ENCODE measurements at places on chromosomes 4 and X.
A peak's percentile ranks its signal among the peaks of the same experiment; 100 is the strongest.

DNA sequence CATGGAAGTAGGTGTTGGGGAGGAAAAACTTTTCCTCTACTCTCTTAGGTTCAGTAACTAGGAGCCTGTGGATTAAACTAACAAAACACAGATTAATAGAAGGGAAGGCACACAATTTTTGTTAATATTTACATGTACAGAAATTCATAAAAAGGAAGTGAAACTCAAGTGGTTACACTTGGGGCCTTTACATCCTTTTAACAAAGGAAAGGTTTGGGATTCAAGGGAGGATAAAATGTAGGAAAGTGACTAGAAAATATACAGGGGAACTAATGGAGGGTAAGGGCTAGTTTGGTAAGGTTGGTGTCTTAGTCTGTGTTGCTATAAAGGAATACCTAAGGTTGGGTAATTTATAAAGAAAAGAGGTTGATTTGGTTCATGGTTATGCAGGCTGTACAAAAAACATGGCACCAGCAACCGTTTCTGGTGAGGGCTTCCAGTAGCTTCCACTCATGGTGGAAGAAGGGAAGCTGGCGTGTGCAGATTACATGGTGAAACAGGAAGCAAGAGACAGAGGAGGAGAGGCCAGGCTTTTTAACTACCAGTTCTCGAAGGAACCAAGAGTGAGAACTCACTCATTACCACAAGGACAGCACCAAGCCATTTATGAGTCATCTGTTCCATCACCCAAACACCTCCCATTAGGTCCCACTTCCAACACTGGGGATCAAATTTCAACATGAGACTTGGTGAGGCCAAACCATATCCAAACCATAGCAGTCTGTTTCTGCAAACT, 124.4 kb downstream of the CHRDL1 start:
- no peak for DNase-seq

DNA sequence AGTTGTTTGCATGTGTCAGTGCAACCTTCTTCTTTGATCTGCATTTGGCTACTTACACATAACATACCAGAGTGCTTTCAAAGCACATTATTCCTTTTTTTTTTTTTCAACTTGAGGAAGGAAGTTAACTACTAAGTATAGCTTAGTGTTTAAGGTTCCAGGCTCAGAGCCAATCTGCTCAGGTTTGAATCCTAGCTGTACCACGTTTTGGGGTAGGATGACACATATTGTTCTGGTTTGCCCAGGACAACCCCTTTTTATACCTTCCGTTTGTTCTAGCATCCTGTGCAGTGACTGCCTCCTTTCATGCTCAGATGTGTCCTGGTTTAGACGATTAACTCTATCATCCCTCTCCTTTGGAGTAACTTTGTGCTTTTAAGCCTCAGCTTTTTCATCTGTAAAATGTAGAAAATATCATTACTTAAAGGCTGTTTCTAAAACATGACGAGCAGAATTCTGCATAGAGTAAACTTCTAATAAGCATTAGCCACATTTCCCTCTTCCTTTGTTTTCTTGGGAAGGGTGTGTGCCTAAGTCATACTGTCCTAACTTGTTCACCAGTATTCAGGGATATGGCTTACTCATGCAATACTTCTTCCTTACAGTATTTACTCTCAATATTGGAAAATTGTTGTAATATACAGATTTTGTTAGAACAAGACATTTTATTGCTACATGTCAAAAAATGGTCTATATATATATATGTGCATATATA, 281.3 kb downstream of the C4orf33 start:
- no peak for DNase-seq

GRCh38 chrX:107775734-107776511, at the start of gene TSC22D3:
TSC22D3 (minus strand) TSS chrX:107775787; CDS start chrX:107775419, 368 bp downstream.
- DNase-seq = peak; percentile 63

- no peak for DNase-seq
Measured at GRCh38 chr4:104941661-104942062, 205.0 kb upstream of the TET2 start.

DNA sequence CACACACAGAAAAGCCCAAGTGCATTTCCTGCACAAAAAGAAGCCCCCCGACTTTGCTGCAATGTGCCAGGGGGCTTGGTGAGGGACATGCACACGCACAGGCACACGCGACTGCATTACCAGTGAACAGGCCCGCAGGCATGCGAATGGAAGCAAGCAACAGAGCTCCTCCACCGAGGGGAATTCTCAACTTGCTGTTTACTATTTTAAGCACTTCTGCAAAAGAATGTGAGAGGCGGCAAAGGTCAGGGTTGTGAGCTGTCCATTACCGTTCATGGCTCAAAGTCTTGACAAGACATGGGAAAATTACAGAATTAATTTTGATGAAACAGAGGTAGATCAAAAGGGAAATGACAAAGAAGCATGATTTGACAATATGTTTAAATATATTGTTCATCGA, 342.5 kb upstream of the NOCT start:
- no peak for DNase-seq

DNA sequence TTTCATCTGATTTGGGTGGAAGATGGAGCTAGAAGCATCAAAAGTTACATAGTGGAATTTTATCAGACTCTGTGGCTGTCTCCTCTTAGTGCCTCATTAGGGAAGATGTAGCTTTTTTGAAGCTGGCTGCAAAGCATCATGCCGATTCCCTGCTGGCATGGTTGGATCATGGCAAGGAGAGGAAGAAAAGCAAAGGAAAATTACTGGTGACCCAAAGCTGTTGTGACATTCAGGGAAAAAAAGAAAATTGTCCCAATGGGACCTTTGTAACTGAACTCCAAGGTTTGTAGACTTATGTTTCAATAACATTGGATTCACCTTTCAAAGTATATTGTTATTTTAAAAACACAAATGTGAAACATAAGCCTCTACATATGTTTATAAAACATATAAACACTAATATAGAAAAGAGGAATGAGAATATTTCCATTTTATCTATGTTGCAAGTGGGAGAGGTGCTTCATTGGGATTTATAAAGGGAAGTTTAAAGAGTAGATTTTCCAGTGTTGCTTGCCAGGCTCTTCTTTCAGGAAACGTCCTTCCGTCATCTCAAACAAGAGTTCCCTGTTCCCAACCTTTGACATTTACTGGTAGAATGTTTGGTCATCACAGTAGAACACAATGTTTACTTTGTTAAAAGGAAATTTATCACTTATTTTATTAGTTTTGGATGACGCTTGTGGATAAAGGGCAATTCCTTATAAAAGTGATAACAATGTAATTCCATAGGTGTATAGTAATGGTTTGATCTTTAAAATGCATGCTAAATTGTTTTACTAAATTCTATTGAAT, 190.1 kb upstream of the GPRIN3 start:
- DNase-seq = no peak

GRCh38 chrX:12440246-12440645, 302.0 kb downstream of the FRMPD4 start:
- DNase-seq = no peak

DNA sequence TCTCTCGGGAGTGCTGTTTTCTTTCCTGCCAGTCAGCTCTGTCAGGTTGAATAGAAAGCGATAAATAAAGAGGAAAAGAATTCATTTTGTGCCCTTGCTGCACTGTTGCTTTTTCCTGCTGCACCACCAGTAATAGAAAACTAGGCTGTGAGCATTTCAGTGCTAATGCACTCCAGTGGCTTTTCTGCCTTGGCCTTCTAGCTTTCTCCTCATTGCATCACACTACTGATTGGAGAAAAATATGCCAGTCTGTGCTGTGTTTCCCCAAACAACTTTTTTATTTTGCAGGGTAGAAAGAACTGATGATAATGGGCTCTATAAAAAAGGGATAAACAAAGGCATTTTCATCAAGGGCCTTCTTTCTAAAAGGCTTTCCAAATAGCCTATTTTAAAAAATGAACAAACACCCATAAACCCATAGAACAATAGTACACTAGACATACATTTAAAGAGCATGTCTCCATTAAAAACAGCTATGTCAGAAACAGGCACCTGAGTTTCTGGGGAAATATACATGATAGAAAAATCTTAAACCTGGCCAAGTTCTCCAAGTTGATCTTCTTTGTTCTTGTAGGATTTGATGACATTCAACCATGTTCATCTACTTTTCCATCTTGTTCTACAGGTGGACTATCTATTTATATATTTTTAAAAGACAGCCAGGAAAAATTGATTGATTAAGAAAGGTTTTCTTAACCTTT, 86.3 kb downstream of the GPRIN3 start:
- DNase-seq = no peak

DNA sequence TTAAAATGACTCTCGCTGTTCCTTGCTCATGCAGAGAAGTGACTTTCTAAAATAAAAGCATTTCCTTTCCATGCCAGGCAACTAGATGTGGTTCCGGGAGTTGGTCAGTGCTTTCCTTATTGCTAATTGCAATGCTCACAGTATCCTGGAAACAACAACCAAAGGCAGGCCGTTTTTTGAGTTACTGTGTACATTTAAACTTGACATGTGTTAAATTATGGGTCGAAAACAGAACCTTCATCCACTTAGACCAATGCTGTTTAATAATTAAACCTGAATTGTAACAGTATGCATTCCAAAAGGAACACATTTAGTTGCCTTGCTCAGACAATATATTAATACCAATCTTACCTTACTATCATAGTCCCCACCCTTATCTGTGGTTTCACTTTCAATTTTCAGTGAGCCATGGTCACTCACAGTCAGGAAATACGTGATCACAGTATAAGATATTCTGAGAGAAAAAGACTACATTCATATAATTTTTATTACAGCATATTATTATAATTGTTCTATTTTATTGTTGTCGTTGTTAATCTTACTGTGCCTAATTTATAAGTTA, 102.6 kb downstream of the HS6ST2 start:
- DNase-seq = no peak
